ENCODE measurements at places on chromosomes 16 and 17.

DNA sequence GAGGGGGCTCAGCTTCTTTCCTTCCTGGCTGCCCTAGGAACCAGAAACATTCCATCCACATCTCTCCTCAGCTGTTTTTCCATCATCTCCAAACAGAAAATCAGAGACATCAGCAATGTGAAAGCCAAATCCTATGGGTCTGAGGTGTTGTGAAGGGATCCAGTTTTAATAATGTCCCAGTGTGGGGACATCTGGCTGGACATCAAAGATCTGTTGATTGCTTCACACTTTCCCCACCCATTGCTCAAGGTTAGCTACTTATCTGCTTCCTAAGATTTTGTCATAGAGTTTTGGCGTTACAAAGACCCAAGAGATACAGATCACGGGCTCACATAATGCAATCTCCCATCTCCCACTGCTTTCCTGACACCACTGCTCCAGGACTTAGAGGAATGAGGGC lies 47.8 kb upstream of the AXIN2 start:
- no peak for DNase-seq

DNA sequence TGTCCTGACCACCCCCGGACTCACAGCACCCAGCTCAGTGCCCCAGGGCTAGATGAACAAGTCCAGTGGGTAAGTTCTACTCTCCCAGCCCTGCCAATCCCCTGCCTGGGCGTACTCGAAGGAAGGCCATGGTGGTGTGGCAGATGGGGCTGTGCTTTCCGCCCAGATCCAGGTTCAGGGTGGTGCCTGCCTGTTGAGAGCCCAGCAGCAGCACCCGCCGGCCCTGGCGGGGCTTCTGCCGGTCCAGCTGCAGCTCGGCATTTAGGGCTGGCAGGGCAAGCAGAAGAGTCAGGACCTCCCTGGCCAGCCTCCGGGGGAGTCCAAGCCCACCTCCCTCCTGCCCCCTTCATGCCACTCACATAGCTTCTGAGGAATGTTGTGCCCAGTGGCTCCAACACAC lies 9.6 kb downstream of the ITGA2B start:
- DNase-seq = no peak

DNA sequence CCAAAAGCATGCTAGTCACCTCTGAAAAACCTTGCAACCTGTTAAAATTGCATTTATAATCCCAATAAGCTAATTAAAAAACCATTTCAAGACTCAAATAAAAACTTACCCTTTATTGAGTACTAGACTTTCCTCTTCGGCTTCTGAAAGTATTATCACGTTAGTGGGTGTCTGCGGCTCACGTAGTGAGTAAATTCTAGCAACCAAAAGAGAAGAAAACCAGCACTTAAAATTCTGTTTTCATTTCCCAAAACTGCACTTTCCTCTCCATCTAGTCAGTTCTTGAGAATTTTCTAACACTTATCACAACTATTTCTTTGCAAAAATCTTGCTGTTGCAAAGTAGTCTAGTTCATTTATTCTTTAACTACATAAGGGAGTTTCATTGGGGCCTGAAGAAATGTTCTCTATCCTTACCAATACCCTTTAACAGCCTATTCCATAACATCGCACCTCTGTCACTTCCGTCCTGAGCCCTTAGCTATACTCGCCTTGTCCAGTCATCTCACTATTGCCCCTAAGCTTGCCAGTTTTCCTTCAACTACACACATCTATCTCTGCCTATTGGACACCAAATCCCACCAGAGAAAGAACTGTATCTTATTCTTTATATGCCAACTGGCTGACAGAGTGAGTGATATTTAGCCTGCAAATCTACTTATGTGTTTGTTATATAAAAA lies 8.7 kb downstream of the NUP88 start:
- no peak for DNase-seq

GRCh38 chr16:56303066-56303715 lies 111.9 kb downstream of the GNAO1 start:
- peak; percentile 64 for DNase-seq

DNA sequence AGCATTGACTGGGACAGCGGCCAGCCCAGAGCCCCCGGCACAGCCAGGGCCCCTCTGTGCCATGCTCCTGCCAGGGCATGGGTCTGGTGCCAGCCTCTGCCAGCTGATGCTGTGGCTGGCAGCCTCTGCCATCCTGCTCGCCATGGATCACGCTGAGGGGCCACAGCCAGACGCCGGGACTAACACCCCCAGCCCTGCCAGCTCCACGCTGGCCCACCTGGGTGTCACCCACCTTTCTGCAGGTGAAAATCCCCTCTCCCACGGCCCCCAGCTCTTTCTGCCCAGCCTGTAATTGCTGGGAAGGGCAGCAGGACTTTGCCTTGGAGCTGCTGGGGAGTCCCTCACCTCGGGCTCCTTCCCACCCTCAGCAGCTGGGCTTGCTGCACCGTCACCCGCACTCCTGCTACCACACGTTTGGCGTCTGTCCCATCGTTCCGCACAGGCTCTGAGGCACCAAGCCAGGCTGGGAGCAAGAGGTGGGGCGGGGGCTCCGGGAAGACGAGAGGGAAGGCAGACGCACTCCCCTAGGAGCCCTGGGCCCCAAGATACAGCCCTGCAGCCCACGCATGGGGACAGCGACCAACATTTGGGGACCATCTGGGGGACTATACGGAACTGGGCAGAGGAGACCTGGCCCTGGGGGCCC lies 42.0 kb upstream of the ACSF3 start:
- peak; percentile 8 for DNase-seq

GRCh38 chr17:4959261-4959965 lies 8.2 kb downstream of the SPAG7 start:
- no peak for DNase-seq

DNA sequence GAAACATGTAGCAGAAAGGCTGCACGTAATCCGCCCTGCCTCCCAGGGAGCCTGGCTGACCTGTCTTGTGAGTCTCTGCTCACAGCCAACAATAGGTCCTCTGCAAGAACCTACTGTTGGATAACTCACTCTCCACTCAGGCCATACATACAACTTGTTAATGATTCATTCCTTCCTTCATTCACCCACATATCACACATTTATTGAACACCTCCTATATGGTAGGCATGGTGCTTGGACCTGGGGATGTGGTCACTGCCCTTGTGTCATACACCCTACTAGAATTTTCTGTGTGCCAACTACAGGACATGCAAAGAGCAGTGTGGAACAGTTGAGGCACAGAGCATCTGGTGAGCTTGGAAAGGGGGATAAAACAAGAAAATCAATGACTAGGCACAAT lies 28.1 kb upstream of the HNF1B start:
- DNase-seq = no peak
